ENCODE measurements at places on chromosomes 2 and 18.
A peak's percentile ranks its signal among the peaks of the same experiment; 100 is the strongest.

GRCh38 chr2:217127744-217128143 is 267.9 kb upstream of the TNP1 start:
- DNase-seq = no peak

GRCh38 chr2:172922815-172923214 is 152.8 kb upstream of the MAP3K20 start:
- DNase-seq = no peak

GRCh38 chr2:88159955-88160415 is 10.2 kb upstream of the THNSL2 start:
- DNase-seq = peak; percentile 42

DNA sequence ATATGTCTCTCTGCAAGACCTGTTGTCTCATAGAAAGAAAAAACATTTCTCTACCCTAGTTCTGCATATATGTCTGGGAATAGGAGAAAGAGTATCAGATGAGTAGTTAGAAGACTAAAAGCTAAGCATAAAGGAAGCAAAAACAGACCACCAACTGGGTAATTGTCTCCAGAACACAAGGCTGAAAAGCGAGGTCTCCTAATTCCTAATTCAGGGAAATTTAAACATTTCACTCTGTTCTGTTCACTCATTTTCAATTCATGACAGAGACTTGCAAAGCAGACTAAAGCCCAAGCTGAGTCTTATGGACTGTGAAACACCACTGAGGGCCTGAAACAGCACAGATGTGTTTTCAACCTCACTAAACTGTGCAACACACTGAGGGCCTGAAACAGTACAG is 224.4 kb upstream of the TMEM200C start:
- DNase-seq = no peak

DNA sequence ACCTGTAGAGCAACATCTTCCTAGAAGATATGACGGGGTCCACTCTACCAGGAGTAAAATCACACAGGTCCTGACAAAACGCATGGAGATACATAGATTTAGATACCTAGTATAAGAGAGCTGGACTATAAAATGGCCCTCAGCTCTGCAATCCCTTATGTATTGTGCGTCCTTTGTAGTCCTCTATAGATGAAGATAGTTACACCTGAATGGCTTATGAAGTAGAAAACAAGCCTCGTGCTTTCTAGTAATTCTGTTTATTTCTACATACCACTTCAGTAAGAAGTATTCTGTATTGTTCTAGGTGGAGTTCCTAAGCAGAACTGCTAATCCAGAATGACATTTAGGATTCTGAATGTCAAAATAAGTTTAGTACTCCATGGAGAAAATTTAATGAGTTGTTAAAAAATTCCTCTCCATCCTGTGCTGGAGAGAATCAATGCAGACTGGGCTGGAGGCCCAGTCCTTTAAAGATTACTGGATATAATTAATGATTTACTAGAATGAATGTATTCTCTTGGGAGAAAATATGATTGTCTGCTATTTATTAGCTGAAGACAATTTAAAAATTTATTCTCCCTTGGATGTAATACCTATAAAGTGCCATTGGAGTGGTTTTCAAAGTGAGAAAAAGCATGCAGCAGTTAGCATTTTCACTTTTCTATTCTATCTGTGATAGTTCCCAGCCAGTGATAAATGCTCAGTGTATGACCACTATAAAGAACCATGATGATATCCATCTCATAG is 147.3 kb upstream of the UNC80 start:
- DNase-seq = no peak

GRCh38 chr2:167721593-167721992 is 525.8 kb downstream of the STK39 start:
- DNase-seq = no peak

GRCh38 chr18:9673296-9674251 is 34.5 kb upstream of the RAB31 start:
- DNase-seq = no peak

GRCh38 chr2:216555274-216555673 is 56.6 kb downstream of the RPL37A start:
- DNase-seq = peak; percentile 2

DNA sequence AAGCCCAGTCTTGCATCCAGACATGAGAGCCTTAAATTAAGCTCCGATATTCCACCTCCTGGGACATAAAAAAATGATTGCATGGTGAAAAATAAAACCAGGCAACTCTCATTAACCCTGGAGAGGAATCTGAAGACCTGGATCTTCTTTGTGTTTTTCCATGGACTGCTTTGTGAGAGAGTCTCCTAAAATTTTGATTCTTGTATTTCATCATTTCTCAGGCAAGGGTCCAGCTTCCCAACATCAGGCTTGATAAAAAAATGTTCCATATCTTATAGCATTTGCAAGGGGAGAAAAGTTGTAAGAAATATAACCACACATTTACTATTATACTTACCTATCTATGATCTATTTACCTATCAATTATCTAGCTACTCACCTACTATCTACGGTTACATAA is 327.5 kb upstream of the SPHKAP start:
- DNase-seq = no peak
